SK-N-SH (cell line): ENCODE measurements at places on chromosomes 3 and 15. TPM values are rescaled to one million over a fixed set of nuclear protein-coding genes. Genes with fewer than 3 reads are reported as not detected.

RAMAC gene
- polyA plus RNA-seq: 25.9 and 33.3 TPM in 2 replicates

PCNP gene
- 45.3 and 45.8 TPM in 2 replicates for polyA plus RNA-seq

LSMEM2 gene
- polyA plus RNA-seq: 0.03 TPM in 1 of 2 replicates, not detected in the other

GOLGA6D gene
- 0.02 TPM in 1 of 2 replicates, not detected in the other for polyA plus RNA-seq

LRTM1 gene
- 0.03 TPM in 1 of 2 replicates, not detected in the other for polyA plus RNA-seq

NUTM1 gene
- not detected in 2 replicates for polyA plus RNA-seq

SLC22A13 gene
- polyA plus RNA-seq: 0.08 and 0.29 TPM in 2 replicates

GAP43 gene
- 13.6 and 14.0 TPM in 2 replicates for polyA plus RNA-seq

CCR8 gene
- not detected in 2 replicates for polyA plus RNA-seq

CLSTN2 gene
- polyA plus RNA-seq: 0.02 and 0.03 TPM in 2 replicates

KCNAB1 gene
- polyA plus RNA-seq: 82.1 and 108 TPM in 2 replicates

FBXO40 gene
- not detected in 2 replicates for polyA plus RNA-seq

- no peak for DNase-seq
Observed at GRCh38 chr15:96582473-96582872, 252.0 kb downstream of the NR2F2 start.

DNA sequence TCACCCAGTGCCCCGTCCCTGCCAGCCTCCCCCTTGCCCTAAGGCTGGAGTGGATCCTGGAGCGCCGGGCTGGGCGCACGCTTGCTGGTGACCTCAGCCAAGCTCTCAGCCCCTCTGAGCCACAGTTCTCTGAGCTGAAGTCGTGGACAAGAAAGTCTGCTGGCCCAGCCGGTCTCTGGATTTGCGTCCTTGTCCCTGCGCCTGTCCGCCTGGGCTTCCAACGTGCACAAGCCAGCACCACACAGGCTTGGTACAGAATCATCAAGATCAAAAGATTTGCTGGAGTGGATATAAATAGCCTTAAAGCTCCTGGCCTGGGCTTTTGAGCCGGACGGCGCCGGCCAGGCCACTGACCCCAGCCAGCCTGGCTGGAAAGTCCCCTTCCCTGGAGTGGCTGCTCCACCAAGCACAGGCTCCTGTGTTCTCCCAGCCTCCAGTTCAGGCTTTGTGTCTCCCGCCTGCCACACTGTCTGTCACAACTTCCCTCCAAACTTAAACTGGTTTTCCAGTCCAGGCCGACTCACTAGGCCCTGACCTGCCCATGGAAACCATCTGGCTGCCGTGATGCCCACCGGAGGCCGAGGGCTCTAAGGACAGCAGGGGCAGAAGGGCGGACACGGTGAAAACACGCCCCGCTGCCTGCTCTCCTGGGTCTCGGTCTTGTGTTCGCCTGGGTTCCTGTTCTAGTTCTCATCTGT, 156.2 kb downstream of the NUP210 start:
- DNase-seq: peak; percentile 82

GRCh38 chr3:42541079-42541478, 38.6 kb downstream of the VIPR1 start:
- DNase-seq: no peak

GRCh38 chr3:114449271-114450007, 155.6 kb downstream of the TIGIT start:
- no peak for DNase-seq

- DNase-seq: peak; percentile 29
Observed at GRCh38 chr3:66789580-66790237, 208.4 kb upstream of the KBTBD8 start.

- DNase-seq: no peak
Observed at GRCh38 chr3:63992516-63993209, 30.6 kb downstream of the PSMD6 start.

- DNase-seq: no peak
Observed at GRCh38 chr3:126667631-126668449, 12.9 kb upstream of the TXNRD3 start.

GRCh38 chr3:50254577-50255250, 14.2 kb upstream of the SEMA3B start:
- no peak for DNase-seq

DNA sequence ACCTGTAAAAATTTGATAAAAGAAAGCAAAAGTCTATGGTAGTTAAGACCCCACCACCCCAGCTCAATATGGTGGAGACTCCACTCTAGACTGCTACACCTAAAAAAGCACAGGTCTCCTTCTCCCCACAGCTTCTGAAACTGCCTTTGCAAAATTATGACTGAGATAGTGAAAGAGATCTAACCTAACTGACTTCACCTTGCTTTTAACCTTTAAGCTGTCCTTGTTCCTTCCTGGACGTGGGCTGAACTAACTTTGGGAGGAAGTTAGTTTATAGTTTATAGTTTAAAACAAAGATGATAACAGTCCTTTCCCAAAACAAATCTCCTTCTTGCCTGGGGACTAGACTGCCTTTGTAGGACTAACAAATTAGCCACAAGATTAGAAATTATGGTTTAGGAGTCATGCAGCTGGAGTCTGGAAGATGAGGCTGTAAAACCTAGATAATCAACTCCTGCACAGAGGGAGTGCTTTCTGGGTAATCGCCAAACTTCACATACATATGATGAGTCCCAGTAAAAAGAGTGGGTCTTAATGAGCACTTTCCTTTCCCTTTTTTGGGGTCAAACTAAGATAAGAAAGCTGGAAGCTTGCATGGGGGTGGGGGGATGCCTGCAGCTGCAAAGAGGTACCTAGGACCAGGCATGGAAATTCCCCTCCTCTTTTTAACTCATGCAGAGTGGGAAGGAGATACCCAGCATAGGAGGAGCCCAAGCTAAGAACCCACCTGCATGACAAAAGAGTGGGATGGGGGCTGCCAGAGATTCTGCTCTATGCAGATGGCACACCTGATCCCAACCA, 17.5 kb downstream of the CCR8 start:
- DNase-seq: no peak

DNA sequence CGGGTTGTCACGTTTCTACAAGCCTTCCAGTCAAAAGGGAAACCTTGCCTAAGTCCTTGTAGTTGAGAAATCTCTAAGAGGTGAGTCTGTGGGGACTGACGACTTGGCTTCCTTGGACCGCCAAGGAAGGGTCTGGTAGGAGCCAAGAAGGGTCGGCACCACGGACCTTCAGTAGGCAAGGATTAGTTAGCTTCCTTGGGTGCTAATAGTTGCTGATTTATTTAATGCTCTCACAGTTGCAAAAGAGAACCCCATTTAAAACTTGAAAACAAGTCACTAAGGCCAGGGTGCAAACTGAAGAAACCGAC, 361 bp upstream of the LCMT2 start:
- DNase-seq: no peak

DNA sequence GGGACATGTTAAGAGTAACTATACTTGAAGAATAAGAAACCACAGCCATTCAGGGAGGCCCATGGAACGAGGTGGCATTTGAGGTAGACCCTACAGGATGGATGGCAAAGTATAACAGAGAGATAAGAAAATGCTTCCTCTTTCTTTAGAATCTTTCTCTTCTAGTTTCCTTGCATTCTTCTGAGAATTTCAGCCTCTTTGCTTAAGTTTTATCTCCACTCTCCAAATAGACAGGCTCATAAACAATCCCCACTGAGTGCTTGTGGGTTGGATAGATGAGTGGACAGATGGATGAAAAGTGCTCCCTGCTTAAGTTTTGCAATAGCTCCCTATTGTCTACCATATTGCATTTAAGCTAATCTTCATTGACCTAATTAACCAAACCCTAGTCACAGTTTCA, 103.7 kb downstream of the MEX3B start:
- no peak for DNase-seq

DNA sequence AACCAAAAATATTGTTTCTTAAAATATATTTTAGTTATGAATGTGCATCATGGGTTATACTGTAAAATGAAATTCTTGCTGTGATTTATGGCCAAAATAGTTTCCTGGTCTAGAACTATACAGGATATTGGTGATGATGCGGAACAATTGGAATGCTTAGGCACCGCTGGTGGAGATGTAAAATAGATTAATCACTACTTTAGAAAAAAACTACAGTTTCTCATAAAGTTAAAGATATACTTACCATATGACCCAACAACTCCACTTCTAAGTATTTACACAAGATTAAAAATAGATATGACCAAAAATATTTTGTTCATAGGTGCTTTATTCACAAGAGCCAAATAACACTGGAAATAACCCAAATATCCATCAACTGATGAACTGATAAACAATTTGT, 126.7 kb downstream of the TUSC7 start:
- DNase-seq: no peak

DNA sequence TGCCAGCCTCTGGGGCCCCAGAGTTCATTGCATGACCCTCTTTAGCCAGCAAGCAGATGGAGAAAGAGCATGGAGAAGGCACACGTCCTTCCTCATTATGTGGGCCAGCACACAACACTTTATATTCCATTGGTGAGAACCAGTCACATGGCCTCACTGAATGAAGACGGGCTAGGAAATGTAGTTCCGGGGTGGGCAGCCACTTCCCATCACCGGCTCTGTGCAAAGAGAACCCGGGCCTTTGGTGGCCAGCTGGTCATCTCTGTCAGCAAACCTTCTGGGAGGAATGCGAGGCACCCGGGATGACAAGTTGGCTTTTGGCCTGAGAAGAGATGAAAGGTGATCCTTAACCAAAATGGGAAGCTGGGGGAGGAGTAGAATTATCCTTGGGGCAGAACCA, 90.2 kb upstream of the VGLL4 start:
- DNase-seq: no peak

GRCh38 chr3:11240496-11240895, 31.7 kb upstream of the ATG7 start:
- no peak for DNase-seq

GRCh38 chr3:142237891-142238290, 12.5 kb upstream of the GK5 start:
- no peak for DNase-seq

DNA sequence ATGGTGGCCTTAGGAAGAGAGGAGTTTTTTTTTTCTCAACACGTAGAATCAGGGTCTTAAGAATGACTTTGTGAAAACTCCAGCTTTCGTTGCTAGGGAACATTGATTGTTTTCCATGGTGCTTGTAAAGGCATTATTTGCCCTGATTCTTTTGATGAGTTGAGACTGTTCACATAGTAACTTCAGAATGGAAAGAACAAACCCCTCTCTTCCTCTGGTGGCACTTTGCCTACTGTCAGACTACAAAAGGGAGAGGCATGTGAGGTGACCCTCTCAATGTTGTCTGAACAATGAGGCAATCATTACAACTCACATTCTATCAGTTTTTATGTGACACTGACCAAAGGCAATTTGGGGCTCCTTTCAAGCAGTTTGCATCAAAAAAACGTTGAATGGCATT, 477.8 kb downstream of the FGF12 start:
- DNase-seq: no peak

GRCh38 chr3:134009345-134010000, 20.3 kb downstream of the SLCO2A1 start:
- no peak for DNase-seq

GRCh38 chr15:29348336-29348914, 78.8 kb upstream of the NSMCE3 start:
- DNase-seq: no peak

GRCh38 chr15:41892621-41893421, 1.0 kb downstream of the SPTBN5 start:
- peak; percentile 42 for DNase-seq

DNA sequence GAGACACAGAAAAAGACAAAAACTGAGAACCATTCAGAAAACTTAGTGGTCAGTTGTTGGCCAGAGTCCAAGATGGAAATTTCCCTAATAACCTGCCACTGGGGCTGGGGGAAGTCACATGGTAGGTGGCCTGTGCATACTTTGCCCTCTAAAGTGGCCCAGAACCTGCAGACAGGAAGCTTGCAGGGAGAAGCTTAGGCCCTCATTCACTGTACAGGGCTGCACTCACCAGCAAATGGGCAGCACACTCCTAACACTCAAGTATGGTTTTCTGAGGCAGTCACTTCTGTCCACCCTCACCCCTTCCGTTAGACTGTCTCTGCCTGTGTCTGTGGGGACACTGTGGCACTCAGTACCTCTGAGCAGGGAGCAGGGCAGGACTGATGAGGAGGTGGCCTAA, 14.5 kb upstream of the RNU6-1 start:
- no peak for DNase-seq

- DNase-seq: no peak
Observed at GRCh38 chr15:35630532-35630931, 84.6 kb upstream of the DPH6 start.
